ENCODE measurements at places on chromosomes 13 and 19.
A peak's percentile ranks its signal among the peaks of the same experiment; 100 is the strongest.

- peak; percentile 2 for DNase-seq
These were observed 671 bp downstream of the ZDHHC20 start for GRCh38 chr13:21458451-21458812.

- DNase-seq = peak; percentile 52
These were observed 907 bp downstream of the KDELR1 start for GRCh38 chr19:48390188-48391099.

DNA sequence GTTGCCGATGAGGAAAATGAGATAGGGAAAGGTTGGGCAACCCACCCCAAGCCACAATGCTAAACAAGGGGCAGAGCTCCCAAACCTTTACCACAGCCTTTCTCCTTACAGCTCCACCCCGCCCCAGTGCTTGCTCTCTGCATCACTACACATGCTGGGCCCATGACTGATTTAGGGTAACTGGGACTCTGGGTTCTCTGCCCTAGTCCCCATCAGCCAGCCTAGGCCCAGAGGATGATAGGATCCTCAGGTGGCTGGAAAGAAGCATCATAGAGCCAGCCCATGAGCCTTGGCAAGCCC is 11.6 kb downstream of the C19orf47 start:
- DNase-seq = no peak

DNA sequence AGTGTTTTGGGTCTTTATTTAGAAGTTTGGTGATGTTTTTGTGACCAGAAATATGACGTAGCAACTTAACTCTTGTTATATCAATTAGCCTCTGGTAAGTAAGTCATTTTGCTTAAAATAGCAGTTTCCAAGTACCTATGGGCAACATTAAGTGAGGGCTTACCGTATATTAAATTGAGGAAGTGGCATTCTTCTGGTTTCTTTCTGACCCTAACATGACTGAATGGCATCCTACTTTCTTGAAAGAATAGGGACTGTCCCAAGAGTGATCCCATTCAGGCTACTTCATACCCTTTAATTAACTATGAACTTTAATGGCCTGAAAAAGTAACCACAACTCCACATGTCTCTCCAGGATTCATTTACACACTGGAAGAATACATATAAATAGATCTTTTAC is 106.6 kb downstream of the MZT1 start:
- DNase-seq = no peak

GRCh38 chr13:47279920-47280319 is 383.1 kb upstream of the HTR2A start:
- no peak for DNase-seq

GRCh38 chr13:31846961-31847752 is 107.8 kb downstream of the RXFP2 start:
- DNase-seq = no peak

DNA sequence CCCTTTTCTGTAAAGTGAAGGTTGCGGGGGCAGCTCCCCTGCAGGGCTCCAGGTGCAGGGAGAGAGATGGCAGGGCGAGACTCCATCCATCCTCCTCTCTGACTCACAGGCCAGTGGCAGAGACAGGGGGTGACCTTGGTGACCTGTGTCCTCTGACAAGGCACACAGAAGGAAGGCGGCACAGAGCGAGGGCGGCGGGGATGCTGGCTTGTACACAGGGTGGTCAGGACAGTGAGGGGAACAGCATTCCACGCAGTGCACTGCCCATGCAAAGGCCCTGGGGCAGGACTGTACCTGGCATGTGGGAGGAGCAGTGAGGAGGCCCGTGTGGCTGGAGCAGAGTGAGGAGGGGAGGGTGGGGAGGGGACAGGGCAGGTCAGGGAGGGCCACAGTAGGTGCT is 7.7 kb downstream of the NDUFA11 start:
- no peak for DNase-seq

GRCh38 chr19:18117364-18117691 is 19.8 kb downstream of the MAST3 start:
- DNase-seq = no peak

- no peak for DNase-seq
These were observed 226.8 kb downstream of the RAP2A start for GRCh38 chr13:97660594-97661260.

DNA sequence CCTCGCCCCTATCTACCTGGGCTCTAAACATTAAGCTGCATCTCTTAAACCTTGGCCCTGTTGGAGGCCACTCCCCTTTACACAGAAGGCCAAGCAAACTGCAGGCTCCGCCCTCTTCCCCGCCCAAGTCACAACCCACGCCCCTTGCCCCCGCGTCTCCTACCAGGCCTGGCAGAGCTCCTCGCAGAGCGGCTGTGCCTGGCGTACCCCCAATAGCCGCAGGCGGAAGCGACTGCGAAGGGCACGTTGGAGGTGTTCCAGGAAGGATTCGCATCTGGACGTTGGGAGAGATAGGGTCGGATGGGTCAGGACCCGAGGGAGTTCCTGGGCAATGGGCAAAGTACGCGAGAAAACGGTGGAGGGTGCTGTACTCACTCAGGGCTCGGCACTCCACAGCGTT is 5.9 kb downstream of the RTBDN start:
- peak; percentile 80 for DNase-seq

GRCh38 chr13:34349091-34349722 is 531.3 kb downstream of the RFC3 start:
- no peak for DNase-seq

- DNase-seq = no peak
These were observed 181.5 kb downstream of the FOXO1 start for GRCh38 chr13:40484974-40485373.

GRCh38 chr13:22549126-22549525 is 631.7 kb upstream of the SGCG start:
- DNase-seq = no peak

- no peak for DNase-seq
These were observed 27.0 kb downstream of the ZMYM5 start for GRCh38 chr13:19836472-19836871.

- no peak for DNase-seq
These were observed 3.2 kb upstream of the PRKCG start for GRCh38 chr19:53878776-53879139.

DNA sequence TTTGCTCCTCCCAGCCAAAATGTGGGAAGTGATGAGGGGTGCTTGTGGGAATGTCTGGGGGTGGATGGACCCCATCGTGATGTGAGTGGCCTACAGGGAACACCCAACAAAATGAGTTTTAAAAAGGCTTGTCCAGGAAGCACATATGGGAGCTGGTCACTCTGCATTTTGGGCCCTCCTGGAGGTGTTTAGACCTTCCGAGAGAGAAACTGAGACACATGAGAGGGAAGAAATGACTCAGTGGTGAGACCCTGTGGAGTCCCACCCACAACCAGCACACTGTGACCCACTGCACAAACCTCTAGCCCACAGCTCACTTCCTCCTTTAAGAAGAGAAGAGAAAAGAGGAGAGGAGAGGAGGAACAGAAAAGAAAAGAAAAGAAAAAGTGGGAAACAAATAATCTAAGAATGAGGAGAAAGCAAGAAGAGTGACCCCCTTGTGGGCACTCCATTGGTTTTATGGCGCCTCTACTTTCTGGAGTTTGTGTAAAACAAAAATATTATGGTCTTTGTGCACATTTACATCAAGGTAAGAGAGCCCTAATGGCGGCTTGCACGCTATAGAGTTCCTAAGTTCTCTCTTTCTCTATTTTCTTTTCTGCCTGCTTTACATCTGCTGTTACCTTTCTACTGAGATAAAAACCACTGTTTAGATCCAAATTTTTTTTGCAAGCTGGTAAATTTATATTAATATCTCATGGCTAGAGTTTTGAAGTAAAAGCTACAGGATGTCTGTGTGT is 13.3 kb upstream of the LILRB1 start:
- no peak for DNase-seq

DNA sequence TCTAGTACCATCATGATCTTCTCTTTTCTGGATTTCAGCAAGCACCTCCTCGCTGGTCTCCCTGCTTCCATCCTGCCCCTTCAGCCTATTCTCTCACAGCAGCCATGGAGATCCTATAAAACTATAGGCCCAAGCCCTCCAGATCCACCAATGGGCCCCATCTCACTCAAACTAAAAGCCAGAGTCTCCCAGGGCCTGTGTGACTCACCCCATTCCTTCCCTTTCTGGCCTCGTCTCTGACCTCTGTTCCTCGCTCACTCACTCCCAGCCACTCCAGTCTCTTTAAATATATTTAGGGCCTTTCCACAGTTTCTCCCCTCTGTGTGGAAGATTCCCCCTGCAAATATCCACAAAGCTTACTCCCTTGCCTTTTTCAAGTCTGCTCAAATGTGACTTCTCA is 89.7 kb downstream of the HSPH1 start:
- no peak for DNase-seq

DNA sequence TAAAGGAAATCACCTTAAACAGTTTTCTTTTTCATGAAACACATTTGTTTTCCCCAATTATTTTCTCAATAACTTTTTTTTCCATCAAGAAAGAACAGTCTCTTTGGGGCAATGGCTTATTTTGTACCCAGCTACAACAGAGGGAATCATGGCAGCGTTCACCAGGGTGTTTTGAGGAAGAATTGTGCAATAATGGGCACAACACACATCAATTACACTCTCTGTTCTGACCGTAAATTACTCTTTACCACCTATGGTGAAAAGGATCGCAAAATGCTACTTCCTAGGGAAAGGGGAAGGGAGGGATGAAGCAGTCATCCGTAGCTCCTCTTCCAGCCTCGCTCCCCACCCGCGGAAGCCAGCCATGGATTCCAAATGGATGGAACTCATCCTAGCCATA is 38.6 kb downstream of the TMTC4 start:
- no peak for DNase-seq

GRCh38 chr19:35757231-35757748 is 461 bp upstream of the HSPB6 start:
- no peak for DNase-seq

- no peak for DNase-seq
These were observed 6.1 kb downstream of the MKNK2 start for GRCh38 chr19:2044709-2045500.

DNA sequence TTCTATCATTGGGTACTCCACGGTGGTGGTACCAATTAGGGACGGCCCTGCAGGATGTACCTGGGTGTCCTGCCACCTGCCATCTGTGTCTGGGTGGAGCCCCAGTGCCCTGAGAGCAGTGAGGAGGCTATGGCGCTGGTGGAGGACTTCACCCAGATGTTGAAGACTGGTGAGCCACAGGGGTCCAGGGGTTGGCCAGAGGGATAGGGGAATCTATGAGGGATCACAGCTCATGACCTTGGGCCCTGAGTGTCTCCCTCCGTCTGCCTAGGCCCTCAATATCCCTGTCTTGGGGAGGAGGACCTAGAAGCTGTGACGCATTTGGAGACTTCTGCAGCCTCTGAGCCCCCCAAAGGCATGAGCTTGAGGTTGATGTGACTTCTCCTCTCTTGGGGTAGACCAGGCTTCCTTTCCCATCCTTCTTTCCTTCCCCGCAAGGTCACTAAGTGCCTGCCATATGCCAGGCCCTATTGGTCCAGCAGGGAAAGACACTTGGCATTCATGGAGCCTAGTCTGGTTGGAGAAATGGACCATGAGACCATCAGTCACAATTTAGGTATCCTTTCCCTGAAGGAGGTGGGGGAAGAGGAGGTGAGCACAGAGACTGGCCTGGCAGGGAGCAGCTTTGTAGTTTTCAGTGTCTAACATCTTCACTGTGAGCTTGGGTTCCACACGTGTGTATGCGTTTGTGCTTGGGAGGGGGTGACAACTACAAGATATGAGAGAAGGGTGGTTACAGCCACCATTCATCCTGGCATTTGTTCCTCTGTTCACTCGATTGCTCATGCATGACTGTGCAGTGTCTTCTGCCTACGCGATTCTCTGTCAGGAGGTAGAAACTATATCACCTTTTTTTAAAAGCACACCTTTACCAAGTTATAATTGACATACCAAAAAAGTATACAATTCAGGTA is 5.1 kb upstream of the MZF1 start:
- DNase-seq = no peak

GRCh38 chr13:40505196-40505595 is 161.2 kb downstream of the FOXO1 start:
- DNase-seq = no peak

GRCh38 chr13:36696410-36697010 is 22.7 kb downstream of the SERTM1 start:
- DNase-seq = no peak

GRCh38 chr19:43353606-43354304 is at the start of gene CD177:
TSS of gene CD177 (plus strand) at chr19:43353686. CDS start at chr19:43353715, 29 bp downstream.
- DNase-seq = no peak
